Non-pigmented ciliary epithelial cell (primary cell): ENCODE measurements at places on chromosomes 12 and 14.

GRCh38 chr12:16602412-16602811 lies 3.5 kb downstream of the LMO3 start:
- no peak for DNase-seq

DNA sequence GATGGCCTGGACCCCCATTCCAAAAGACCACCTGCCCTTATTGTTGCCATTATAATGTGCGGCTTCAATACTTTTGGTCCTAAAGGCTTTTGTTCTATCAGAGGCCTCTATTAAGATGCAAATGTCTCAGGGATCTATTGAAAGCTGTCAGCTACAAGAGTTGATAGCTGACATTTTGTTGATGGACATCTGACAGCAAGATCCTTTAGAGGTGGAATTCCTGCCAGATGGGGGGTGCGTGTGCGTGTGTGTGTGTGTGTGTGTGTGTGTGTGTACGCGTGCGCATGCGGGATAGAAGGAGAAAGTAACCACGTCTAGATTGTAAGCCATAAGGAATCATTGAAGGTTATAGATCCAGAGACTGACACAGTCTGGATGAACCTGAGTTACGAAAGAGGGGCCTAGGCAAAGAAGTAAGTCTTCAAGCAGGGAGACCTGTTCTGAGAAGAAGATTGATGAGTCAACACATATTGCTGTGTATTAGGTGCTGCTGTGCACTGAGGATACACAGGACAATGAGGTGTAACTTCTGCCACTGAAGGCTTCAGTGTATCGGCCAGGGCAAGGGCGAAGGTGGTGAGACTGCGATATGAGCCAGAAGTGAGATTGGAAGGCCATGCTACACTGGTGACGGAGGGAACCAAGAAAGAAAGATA lies 89.2 kb downstream of the PRMT8 start:
- no peak for DNase-seq

- no peak for DNase-seq
Measured at GRCh38 chr12:69101505-69101904, 137.9 kb upstream of the CPSF6 start.

DNA sequence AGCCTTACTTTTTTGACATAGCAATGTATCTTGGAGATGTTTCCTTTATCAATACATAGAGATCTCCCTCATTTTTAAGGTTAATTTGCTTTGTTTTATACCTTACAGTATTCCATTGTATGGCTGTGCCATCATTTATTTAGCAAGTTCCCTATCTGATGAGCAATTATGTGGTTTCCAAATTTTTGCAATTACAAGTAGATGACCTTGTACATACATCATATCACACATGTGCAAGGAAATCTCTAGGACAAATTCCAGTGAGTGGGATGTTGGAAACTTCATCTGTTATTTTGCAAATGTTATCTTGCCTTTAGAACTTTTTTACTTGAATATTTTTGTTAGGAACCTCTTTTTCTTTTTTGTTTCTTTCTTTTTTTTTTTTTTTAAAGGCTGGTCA lies 49.7 kb downstream of the DRAM1 start:
- DNase-seq: no peak

GRCh38 chr14:57209561-57209960 lies 59.1 kb downstream of the EXOC5 start:
- DNase-seq: peak; percentile 22

GRCh38 chr12:87231818-87232217 lies 797.4 kb downstream of the C12orf50 start:
- DNase-seq: no peak

- DNase-seq: no peak
Measured at GRCh38 chr12:82797480-82797879, 110.8 kb downstream of the TMTC2 start.

GRCh38 chr12:52956987-52957386 lies 8.1 kb downstream of the KRT18 start:
- DNase-seq: no peak

- DNase-seq: no peak
Measured at GRCh38 chr12:2722806-2723205, 72.0 kb upstream of the FKBP4 start.

DNA sequence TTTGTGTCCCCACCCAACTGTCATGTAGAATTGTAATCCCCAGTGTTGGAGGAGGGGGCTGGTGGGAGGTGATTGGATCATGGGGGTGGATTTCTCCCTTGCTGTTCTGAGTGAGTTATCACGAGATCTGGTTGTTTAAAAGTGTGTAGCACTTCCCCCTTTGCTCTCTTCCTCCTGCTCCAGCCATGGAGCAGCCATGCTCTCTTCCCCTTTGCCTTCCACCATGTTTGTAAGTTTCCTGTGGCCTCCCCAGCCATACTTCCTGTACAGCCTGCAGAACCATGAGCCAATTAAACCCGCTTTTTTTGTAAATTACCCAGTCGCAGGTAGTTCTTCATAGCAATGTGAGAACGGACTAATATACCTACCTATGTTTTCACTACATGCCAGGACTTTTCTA lies 2.6 kb upstream of the POC1B start:
- no peak for DNase-seq

GRCh38 chr12:75724928-75725312 lies 213.5 kb upstream of the KRR1 start:
- peak; percentile 59 for DNase-seq

- no peak for DNase-seq
Measured at GRCh38 chr14:34018125-34018524, 67.3 kb upstream of the EGLN3 start.

GRCh38 chr12:82357845-82358199 lies 365 bp downstream of the CCDC59 start:
- no peak for DNase-seq

DNA sequence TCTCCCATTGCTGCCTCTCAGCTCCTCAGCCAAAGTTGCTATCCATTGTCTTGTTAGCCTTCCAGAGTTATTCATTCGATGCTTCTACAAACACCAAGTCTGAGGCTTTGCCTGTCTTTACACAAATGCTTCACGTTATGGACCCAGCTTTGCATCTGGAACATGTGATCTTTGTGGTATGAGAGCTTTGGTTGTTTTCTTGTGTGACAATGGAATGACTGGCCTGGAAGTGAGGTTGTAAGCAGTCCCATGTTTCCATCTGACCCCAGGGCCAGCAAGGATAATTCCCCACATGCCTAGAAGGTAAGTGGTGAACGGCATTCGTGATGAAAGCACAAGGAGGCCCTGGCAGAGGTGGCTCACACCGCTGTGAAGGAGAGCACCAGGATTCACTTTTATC lies 866.7 kb upstream of the TMEM132C start:
- DNase-seq: no peak

- no peak for DNase-seq
Measured at GRCh38 chr14:68239988-68240771, 420.6 kb downstream of the RAD51B start.

DNA sequence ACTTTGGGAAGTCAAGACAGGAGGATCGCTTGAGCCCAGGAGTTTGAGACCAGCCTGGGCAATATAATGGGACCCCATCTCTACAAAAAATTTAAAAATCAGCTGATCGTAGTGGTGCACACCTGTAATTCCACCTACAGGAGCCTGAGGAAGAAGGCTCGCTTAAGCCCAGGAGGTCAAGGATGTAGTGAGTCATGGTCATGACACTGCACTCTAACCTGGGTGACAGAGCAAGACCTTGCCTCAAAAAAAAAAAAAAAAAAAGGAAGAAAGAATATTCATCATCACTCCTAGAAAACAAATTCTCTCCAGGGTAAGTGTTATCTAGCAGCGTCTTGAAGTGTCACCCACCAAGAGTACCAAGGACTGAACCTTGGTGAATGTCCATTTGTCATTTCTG lies 34.2 kb upstream of the PLXNC1 start:
- no peak for DNase-seq

DNA sequence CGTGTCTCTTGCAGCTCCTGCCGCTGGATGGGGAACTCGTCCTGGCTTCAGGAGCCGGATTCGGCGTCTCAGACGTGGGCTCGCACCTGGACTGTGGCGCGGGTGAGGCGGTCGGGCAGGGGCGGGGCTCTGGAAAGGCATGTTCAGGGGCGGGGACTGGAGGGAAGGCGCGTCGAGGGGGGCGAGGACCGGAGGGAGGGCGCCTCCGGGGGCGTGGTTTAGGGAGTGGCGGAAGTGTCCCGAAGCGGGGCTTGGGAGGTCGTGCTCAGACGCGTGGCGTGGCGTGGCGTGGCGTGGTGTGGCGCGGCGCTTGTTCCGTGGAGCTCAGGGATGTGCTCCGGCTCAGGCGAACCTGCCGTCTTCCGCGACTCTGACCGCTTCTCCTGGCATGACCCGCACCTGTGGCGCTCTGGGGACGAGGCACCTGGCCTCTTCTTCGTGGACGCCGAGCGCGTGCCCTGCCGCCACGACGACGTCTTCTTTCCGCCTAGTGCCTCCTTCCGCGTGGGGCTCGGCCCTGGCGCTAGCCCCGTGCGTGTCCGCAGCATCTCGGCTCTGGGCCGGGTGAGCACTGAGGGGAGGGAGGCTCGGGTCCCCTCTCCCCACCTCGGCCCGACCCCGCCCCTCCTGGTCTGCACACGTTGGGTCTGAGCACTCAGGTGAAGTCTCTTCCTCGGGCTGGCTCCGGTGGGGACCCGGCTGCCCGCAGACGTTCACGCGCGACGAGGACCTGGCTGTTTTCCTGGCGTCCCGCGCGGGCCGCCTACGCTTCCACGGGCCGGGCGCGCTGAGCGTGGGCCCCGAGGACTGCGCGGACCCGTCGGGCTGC lies 6.2 kb downstream of the AMN start:
- no peak for DNase-seq

DNA sequence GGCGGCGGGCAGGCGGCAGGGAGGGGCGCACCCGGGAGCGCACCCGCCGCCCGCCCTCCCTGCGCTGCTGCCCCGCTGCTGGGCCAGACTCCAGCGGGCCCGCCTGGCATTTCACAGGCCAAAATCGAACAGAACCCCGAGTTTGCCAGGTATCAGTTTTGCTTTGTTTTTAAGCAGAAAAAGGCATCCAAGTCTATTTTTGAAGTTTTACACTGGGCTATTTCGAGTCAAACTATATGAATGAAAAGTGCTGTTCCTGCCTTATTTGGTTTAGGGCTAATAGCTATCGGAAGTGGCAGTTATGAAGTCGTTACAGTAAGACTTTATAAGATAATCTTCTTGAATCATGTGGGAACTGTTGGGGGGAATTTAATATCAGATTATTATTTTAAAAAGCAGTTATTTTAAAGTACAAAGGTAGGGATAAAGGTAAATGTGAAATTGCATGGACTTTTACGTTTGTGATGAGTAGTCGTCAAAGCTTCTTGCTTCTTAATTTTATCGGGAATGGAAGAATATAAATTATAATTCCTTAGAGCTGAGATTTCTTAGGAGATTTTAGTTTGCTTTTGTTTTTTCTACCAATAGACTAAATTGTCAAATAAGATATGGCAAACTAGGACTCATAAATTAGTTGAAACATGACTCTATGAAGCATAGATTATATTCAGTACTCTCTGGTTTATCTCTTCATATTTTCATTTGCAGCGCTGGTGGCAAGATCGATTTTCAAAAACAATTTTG lies 1.1 kb downstream of the MSRB3 start:
- DNase-seq: no peak

GRCh38 chr12:96187956-96188355 lies 6.2 kb upstream of the ELK3 start:
- DNase-seq: no peak

- no peak for DNase-seq
Measured at GRCh38 chr14:54058505-54058904, 101.9 kb upstream of the BMP4 start.

GRCh38 chr12:116735951-116736599 lies 1.8 kb downstream of the SPRING1 start:
- DNase-seq: no peak

- DNase-seq: no peak
Measured at GRCh38 chr12:44976246-44976645, 74.7 kb downstream of the DBX2 start.

- no peak for DNase-seq
Measured at GRCh38 chr14:102392506-102392905, 29.8 kb downstream of the TECPR2 start.

DNA sequence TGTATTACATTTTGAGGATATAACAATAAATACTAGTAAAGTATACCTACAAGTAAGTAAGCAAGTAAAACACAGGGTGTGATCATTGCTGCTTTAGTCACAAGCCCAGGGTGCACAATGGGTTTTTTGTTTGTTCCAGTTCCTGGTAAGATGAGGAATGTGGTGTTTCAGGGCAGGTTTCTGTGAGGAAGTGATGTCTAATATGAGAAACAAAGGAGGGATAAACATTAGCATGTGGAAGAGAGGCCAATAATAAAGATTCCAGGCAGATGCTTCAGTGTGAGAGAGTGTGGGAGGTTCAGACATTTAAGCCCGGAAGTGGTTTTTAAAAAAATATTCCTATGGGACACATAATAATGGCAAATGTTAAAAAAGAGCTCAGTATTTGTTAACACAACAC lies 808.1 kb upstream of the USP15 start:
- DNase-seq: no peak

GRCh38 chr12:103139876-103140275 lies 182.4 kb downstream of the ASCL1 start:
- DNase-seq: no peak

- DNase-seq: no peak
Measured at GRCh38 chr12:127980585-127980984, 286.4 kb upstream of the TMEM132C start.

- no peak for DNase-seq
Measured at GRCh38 chr14:31988244-31988643, 88.9 kb upstream of the ARHGAP5 start.

DNA sequence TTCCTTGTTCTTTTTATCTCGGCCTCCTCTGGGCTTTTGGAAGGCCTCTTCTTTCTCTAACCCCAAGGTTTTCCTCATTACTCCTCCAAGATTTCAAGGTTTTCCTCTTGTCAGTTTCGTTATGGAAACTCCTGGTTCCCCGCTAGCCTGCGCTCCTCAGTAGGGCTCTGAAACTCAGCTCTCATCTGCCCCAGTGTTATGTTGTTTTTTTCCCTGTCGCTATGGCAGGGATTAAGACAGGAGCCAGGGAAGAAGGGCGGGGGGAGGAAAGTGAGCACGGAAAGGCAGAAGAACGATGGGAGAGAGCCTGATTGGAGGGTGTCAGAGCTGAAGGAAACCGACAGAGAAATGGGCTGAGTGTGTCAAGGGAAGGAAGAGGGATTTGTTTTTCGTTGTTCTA lies 26.5 kb upstream of the JDP2 start:
- peak; percentile 6 for DNase-seq

- DNase-seq: no peak
Measured at GRCh38 chr12:68971404-68971803, 38.4 kb upstream of the CPM start.

DNA sequence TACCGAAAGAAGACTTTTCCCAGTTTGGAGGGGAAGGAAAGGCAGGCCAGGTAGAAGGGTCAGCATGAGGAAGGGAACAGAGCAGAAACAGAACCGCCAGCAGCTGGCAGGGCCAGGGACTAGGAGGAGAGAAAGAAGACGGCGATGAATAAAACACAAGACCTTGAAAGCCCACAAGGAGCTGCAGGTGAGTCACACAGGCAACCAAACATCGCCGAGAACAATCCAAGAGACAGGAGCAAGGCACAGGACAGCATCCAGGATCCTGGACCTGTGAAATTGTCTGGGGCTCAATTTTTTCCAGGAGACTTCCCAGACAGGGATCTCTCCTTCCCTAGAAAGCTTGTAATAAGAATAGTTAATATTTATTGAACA lies 47.3 kb downstream of the NUAK1 start:
- no peak for DNase-seq
